ENCODE measurements at places on chromosomes 2 and 18. TPM values are rescaled to one million over a fixed set of nuclear protein-coding genes. Genes with fewer than 3 reads are reported as not detected.

Gene GULP1
- polyA plus RNA-seq = 7.5 TPM

Gene CD8B2
- polyA plus RNA-seq = not detected

Gene PTMA
- 1,426 TPM for polyA plus RNA-seq

Gene LPIN1
- polyA plus RNA-seq = 50.6 TPM

Measured in adipose tissue (tissue), 3 donors.